HFFc6 (cell line): ENCODE measurements at places on chromosomes 3 and 15.

- peaks cover 9% of the 10 kb centered on the region; the same call in 1 of the 2 replicates for H3K36me3 ChIP-seq
- 0 out of 2 replicates have a peak overlapping the region, but pooled peaks have one; percentile 33 for H3K27ac ChIP-seq
- peaks cover 2% of the 10 kb centered on the region for H3K27me3 ChIP-seq
- H3K4me1 ChIP-seq = peaks cover 50% of the 10 kb centered on the region
- DNase-seq = peak; percentile 35
Observed at GRCh38 chr3:15204005-15204404, 2.0 kb upstream of the CAPN7 start.

- peak; percentile 31 for DNase-seq
- H3K27me3 ChIP-seq = peaks cover 1% of the 10 kb centered on the region; the same call in 1 of the 2 replicates
- H3K27ac ChIP-seq = peak overlapping the region; percentile 46
Observed at GRCh38 chr15:49644364-49644794, 23.5 kb downstream of the DTWD1 start.

DNA sequence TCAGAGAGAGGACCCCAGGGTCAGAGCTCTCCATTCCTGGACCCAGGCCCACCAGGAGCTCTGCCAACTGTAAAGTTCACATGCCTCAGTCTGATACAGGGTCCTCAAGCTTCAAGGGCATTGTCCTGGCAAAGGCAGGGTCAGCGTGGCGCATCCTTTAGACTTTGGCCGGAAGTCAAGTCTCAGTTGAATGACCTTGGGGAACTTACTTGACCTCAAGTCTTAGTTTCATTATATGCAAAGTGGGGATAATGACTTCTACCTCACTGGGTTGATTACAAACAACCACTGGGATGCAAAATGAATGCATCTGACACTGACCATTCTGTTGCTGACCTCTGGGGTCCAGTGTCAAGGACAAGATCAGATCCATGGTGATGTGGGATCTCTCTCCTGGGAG lies 70.6 kb upstream of the CTSH start:
- H3K27me3 ChIP-seq = peaks cover 20% of the 10 kb centered on the region
- no peak overlapping the region for H3K27ac ChIP-seq
- H3K4me3 ChIP-seq = no peak overlapping the region

DNA sequence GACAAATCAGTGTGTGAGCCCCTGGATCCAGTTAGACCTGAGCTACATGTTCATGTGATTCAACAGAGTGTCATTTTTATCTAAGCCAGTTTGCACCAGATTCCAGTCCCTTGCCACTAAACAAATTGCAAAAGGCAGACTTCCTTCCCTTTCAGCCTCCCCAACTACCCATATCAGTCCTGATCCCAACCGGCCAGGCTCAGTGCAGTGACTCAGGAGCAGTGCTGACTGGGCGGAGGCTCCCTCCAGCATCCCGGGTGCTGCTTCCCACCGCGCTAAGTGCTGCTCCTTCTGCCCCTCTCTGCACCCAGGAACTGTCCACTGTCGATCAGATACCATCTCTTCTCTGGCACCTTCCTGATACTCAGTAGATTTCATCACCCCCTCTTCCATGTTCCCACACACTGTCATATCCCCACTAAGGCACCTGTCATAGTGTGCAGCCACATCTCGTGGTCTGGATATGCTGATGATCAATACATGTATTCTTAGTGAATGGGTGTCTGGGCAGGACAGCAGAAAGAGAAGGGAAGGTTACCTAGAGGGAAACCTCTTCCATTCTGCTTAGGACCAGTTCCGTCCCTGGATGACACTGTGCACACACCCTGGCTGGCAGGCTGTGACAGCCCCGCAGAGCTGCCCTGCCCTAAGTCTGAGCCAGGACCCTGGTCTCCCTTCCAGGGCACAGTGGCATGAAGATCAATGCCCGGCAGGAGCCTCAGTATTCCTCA lies 108.8 kb upstream of the RAD18 start:
- no peak overlapping the region for H3K4me3 ChIP-seq
- H3K27ac ChIP-seq = no peak overlapping the region
- H3K27me3 ChIP-seq = peaks cover 22% of the 10 kb centered on the region
- DNase-seq = no peak
- H3K36me3 ChIP-seq = no peaks in the 10 kb centered on the region

- H3K27me3 ChIP-seq = no peaks in the 10 kb centered on the region
- no peak for DNase-seq
- H3K4me3 ChIP-seq = no peak overlapping the region
- peaks cover 9% of the 10 kb centered on the region; the same call in 1 of the 2 replicates for H3K36me3 ChIP-seq
- H3K4me1 ChIP-seq = peaks cover 2% of the 10 kb centered on the region; the same call in 1 of the 2 replicates
Observed at GRCh38 chr3:126441256-126441880, 34.3 kb downstream of the ZXDC start.

DNA sequence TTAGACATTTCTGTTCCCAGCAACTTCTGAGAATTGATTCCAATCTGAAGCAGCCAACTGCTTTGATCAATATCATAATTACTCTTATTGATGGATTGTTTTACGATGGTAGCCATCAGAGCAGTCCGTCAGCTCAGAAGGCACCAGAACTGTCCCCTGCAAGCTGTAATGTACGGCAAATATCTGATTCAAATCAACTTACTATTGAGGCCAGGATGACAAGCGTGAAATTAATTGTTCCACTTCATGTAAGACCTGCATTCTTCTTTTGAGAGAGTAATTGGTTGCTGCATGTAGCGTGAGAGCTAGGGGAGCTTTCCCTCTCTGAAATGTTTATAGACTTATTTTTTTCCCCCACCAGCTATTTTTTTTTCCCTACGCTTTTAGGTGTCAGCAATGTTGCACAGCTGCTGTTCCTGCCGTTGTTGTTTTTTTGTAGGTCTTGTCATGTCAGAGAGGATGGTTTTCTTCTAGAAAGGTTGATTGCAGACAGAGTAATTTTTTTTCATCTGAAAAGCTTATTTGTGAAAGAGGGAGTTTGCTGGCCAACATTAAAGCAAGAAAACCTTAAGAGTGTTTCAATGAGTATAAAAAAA lies 134.9 kb downstream of the CACNA2D3 start:
- no peak overlapping the region for H3K4me3 ChIP-seq
- no peaks in the 10 kb centered on the region for H3K4me1 ChIP-seq
- no peak for DNase-seq
- no peak overlapping the region for H3K27ac ChIP-seq
- H3K27me3 ChIP-seq = no peaks in the 10 kb centered on the region; the same call in none of the 2 replicates

DNA sequence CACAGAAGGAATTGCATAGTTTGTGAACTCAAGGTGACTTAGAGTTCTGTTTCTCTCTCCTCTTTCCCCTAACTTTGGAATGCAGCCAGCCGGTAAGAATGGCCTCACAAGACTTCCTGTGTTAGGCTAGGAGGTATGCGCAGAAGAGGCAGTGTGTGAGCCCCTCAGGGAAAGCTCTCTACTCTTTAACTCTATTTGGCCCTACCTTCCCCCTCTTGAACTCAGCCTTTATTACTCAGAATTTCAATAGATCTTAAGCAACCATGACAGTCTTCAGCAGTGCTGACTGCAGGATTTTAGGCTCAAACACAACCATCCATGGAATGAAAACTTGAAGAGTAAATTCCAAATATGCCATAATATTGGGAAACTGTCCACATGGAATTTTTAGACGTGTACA lies 209.5 kb downstream of the DTWD1 start:
- peak overlapping the region; percentile 48 for H3K27ac ChIP-seq
- no peaks in the 10 kb centered on the region for H3K27me3 ChIP-seq
- DNase-seq = no peak
- peaks cover 32% of the 10 kb centered on the region for H3K4me1 ChIP-seq
- peaks cover 8% of the 10 kb centered on the region; the same call in 1 of the 2 replicates for H3K36me3 ChIP-seq

DNA sequence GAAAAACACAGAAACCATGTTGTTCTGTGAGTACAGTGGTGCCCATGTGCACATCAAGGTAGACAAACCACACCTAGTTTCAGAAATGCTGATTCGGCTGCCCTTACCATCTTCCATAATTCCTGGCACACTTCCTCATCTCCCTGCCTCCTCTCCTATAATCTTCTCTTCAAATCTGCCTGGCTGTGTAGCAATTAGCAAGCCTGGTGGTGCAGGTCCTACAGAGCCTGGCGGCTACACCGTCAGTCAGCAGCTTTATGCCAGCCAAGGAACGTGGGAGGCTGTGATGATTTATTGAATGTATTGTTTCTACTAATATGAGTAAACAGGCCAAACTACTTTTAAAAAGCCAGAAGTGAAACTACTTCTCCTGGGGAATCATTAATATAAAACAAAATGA lies 106.8 kb downstream of the SEMA6D start:
- no peak for DNase-seq
- H3K4me3 ChIP-seq = no peak overlapping the region
- no peaks in the 10 kb centered on the region for H3K4me1 ChIP-seq
- H3K27me3 ChIP-seq = peaks cover 3% of the 10 kb centered on the region
- no peak overlapping the region for H3K27ac ChIP-seq

DNA sequence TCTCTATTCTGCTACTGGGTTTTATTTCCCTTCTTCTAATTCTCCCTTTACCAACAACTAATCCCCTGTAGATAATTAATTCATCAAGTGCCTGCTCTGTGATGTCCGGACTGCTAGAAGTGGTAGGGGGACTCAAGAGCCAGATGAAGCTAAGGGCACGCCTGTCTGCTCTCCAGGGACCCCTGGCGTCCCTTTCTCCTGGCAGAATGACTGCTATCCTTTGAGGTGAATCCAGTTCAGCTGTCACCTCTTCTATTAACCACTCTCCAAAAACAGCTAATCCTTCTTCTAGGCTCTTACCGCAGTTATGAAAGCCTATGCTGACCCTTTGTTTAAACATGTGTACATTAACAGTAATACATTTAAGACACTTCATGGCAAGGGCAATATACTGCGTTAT lies 1.4 kb upstream of the CHRNA7 start:
- H3K36me3 ChIP-seq = no peaks in the 10 kb centered on the region
- H3K4me1 ChIP-seq = no peaks in the 10 kb centered on the region
- no peak for DNase-seq
- no peaks in the 10 kb centered on the region; the same call in 1 of the 2 replicates for H3K27me3 ChIP-seq
- H3K4me3 ChIP-seq = no peak overlapping the region

DNA sequence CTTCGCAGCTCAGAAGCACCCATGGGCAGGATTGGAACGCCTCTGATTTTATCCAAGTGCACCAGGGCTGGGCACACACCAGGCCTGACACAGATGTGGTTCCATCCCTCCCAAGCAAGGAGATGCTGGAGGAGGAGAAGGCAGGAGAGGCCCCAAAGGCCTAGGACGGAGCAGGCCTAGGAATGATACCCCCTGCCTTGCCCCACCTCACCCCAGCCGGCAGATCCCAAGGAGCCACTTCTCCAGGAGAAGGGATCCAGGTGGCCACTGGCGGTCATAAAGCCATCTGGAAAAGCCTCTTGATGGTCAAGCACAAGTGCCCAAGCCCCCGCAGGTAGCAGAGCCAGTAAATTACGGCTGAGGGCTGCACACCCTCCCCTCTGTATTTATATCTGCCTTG lies 211.8 kb downstream of the TBC1D2B start:
- H3K4me3 ChIP-seq = no peak overlapping the region
- peaks cover 18% of the 10 kb centered on the region for H3K4me1 ChIP-seq
- H3K27ac ChIP-seq = no peak overlapping the region
- peaks cover 23% of the 10 kb centered on the region for H3K27me3 ChIP-seq

- H3K36me3 ChIP-seq = no peaks in the 10 kb centered on the region
- peaks cover 2% of the 10 kb centered on the region; the same call in 1 of the 2 replicates for H3K27me3 ChIP-seq
- H3K4me1 ChIP-seq = peaks cover 38% of the 10 kb centered on the region
- DNase-seq = no peak
- H3K4me3 ChIP-seq = no peak overlapping the region
- H3K27ac ChIP-seq = no peak overlapping the region
Observed at GRCh38 chr3:129410971-129411370, 17.5 kb downstream of the EFCAB12 start.

GRCh38 chr3:89364314-89364713 lies 256.9 kb downstream of the EPHA3 start:
- peaks cover 7% of the 10 kb centered on the region; the same call in 1 of the 2 replicates for H3K4me1 ChIP-seq
- no peak overlapping the region for H3K4me3 ChIP-seq

GRCh38 chr15:66720206-66721010 lies 18.4 kb downstream of the SMAD6 start:
- peaks cover 77% of the 10 kb centered on the region for H3K4me1 ChIP-seq
- H3K27ac ChIP-seq = peak overlapping the region; percentile 88
- peak; percentile 77 for DNase-seq
- peak overlapping the region; percentile 60 for H3K4me3 ChIP-seq

GRCh38 chr15:88391006-88391405 lies 76.2 kb downstream of the MRPL46 start:
- peaks cover 29% of the 10 kb centered on the region for H3K4me1 ChIP-seq
- peaks cover 1% of the 10 kb centered on the region for H3K27me3 ChIP-seq
- peak; percentile 60 for DNase-seq
- no peaks in the 10 kb centered on the region for H3K36me3 ChIP-seq

DNA sequence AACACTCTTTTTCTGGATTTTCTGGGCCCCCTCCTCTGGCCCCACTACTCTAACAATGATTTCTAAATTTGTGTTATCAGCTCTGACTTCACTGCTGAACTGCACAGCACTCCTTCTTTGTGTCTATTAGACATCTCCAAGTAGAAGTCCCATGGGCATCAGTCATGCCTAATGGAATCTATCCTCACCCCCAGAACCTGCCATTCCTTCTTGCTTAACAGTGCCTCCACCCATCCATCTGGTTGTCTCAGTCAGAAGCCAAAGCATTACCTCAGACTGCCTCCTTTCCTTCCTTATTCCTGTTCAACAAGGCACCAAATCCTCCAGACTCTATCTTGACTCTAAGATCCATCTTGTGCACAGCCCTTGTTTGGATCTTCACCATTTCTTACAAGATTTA lies 36.2 kb downstream of the SSR3 start:
- no peaks in the 10 kb centered on the region for H3K27me3 ChIP-seq
- H3K4me3 ChIP-seq = no peak overlapping the region
- no peaks in the 10 kb centered on the region for H3K36me3 ChIP-seq

DNA sequence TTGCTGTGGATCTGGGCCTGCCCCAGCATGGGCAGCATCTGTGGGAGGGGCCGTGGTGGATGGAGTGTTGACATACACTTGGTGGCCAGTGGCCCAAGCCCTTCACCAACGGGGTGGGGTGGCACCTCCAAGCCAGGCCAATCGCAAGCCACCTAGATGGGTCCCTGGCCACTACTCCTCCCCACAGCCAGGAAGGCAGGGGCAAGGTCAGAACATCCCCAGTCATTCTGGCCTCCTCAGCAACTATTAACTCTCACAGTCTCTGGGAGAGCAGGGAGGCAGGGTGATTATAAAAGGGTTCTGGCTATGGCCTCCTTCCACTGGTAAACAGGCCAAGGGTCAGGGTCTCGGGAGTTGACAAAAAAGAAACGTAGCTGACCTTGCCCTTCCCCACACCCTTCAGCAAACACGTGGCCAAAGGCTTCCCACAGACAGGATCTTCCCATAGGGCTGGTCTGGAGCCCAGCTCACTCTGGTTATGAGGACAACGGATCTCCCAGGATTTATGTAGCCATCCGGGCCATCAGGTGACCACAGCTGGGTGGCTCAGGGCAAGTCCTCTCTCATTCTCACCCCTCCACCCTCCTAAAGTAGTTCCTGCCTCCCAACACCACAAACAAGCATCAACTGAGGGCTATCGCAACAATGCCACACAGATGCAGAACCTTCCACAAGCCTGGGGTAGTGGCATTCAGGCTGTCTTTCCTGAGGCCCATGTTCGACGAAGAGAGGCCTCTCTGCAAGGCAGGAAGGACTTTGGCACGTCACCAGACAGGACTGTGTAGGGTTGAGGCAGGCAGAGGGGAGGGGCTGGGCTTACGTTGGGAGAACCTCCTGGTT lies 18.9 kb downstream of the TLE3 start:
- no peaks in the 10 kb centered on the region for H3K4me1 ChIP-seq
- H3K27ac ChIP-seq = no peak overlapping the region
- peaks cover 3% of the 10 kb centered on the region for H3K27me3 ChIP-seq
- peaks cover 24% of the 10 kb centered on the region for H3K36me3 ChIP-seq
